ENCODE measurements at places on chromosomes 5 and 9.
A peak's percentile ranks its signal among the peaks of the same experiment; 100 is the strongest.

- no peak for DNase-seq
Measured at GRCh38 chr5:65252977-65253376, 228.7 kb downstream of the ADAMTS6 start.

DNA sequence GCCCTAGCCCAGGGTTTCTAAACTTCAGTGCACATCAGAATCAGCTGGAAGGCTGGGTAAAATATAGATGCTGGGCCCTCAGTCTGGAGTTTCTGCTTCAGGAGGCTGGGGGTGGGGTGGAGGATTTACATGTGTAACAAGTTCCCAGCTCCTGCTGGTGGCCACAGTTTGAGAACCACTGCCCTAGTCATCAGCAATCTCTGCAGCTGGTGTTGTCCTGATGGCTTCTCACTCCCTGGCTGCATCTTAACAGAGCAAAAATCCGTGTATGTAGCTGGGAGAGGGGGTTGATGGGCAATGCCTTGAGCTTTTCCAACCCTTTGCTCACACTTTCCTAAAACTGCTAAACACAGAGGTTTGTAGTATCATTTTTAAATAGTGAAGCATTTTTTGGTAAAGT, 186.0 kb upstream of the KLF9 start:
- DNase-seq = no peak

DNA sequence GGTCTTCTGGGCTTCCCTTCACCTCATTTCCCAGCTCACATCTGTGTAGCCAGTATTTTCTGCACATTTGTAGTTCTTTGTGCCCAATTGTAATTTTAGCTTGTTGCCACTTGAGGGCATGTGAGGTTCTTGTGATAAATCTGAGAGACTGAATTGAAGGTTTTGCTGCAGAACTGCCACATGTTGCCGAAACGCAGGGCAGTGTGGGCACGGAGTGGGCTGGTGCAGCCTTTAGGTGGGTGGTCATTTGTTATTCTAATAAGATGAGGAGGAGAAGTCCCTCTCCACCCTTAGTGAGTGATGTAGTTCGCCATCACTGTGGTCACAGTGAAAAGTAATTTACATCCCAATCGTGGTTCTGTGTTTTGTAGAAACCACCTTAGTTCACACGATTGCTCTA, 21.2 kb downstream of the OTULIN start:
- peak; percentile 20 for DNase-seq

GRCh38 chr9:109910671-109911518, 130.9 kb downstream of the PALM2AKAP2 start:
- DNase-seq = no peak

GRCh38 chr9:134390947-134391318, 64.7 kb downstream of the RXRA start:
- DNase-seq = no peak

Measured in occipital lobe (tissue), 3 donors.